Retinal pigment epithelial cell (primary cell): ENCODE measurements at places on chromosomes 6 and 20.

DNA sequence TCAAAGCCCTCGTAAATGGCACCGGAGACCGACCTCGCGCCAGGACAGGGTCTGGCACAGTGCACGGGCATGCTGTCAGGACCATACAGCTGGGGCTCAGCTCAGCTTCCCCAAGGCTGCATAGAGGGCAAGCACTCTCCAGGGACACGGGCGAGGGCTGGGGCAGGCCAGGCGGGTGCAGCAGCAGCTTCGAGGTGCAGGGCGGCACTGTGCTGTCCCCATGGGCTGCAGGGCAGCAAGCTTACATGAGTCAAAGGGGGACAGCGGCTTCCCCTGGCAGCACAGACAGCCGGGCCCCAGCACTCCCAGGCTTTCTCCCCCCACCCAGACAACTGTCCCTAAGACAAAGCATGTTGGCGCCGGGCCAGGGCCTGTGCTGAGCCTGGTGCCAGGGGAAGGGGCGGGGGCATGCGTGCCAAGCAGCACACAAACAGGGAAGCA is 25.7 kb downstream of the PSMG4 start:
- no peak for DNase-seq

GRCh38 chr20:42435230-42435629 is 754.5 kb downstream of the PTPRT start:
- no peak for DNase-seq

DNA sequence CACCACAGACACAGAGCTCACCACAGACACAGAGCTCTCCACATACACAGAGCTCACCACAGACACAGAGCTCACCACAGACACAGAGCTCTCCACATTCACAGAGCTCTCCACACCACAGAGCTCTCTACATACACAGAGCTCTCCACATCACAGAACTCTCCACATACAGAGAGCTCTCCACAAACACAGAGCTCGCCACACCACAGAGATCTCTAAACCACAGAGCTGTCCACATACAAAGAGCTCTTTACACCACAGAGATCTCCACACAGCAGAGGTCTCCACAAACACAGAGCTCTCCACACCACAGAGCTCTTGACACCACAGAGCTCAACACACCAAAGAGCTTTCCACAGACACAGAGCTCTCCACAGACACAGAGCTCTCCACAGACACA is 55.8 kb downstream of the ERMARD start:
- no peak for DNase-seq

DNA sequence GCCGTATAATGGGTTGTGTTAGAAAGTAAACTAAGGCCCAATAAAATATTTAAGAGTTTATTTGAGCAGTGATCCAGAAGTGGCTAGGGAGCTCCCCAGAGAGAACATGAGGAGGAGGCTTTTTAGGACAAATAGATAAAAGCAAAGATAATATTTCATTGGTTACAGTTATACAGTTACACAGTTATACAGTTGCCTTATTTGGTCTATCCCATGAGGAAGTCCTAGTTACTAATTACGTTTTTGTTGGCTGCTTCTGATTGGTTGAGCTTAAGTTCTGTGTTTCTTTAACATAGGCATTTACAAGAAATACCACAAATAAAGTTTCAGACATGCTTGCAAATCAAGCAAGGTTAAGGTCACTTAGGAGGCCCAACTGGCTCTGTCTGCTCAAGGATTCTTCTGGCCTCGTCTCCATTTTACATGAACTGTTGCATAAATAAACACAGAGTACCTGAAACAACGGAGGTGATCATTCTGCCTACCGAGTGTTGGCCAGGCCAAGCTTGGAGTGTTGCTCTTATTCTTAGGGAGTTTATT is 7.0 kb downstream of the UBD start:
- DNase-seq, result peak; percentile 31

- no peak for DNase-seq
These were observed 37.6 kb upstream of the PTPRK start for GRCh38 chr6:128558021-128558420.

DNA sequence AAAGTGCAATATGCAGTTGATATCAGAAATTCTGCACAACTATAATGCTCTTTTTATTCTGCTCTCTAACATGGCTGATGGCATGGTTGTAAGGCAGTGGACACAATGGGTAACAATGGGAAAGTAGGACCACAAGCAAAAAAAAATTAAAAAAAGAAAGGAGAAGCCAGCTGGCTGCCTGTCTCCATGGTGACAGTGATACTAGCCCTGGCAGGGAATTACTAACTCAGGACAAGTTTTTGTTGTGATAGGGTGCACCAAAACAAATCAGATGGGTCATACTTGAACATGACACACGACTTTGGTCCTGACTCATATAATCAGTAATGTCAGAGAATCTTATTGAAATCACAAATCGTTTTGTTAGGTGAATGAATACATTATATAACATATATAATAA is 169.4 kb downstream of the TRDN start:
- no peak for DNase-seq

GRCh38 chr6:2158596-2159271 is 86.7 kb downstream of the GMDS start:
- DNase-seq, result no peak

GRCh38 chr6:56827908-56828649 is 126.8 kb upstream of the BEND6 start:
- DNase-seq, result no peak

DNA sequence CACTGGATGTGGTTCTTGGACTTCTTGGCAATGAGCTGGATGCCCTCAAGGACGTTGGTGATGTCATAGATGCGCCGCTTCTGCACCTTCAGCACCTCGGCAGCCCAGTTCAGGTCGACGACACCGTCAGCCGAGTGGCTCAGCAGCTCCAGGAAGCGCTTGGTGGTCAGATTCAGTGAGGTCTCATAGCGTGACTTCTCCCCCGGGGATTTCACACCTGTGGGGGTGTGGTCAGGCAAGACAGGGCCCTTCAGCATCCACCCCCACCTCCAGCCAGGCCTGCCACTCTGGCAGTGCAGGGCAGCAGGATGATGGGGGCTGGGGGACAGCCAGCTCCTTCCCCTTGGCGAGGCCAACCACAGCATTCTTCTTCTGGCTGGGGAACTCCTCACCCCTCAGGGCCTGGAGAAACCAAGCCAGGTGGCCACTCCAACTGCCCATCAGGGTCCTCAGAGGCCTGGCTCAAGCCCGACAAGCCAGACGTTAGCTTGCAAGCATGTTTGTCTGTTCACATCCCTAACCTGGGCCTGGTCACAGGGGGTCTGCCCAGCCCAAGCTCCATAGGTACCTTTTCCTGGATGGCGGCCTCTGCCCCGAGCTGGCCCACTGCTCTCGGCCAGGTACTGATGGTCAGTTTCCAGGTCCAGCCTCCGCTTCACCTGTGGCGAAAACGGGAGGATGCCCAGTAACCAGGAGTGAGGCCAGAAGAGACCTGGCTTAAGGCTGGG is 5.7 kb upstream of the NECAB3 start:
- DNase-seq, result no peak

DNA sequence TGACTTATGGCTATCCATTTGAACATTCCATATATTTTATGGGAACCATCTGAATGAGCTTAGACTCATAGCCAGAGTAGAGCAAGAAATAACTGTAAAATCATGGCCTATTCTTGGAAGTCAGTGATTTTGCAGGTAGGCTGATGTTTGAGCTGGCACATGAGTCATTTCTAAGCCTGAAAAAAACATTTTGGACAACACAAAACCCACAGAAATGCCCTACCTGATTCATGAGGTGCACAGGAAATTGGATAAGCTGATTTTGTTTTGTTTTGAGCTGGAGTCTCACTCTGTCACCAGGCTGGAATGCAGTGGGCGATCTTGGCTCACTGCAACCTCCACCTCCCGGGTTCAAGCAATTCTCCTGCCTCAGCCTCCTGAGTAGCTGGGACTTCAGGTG is 443.0 kb downstream of the PKHD1 start:
- no peak for DNase-seq

- DNase-seq, result no peak
These were observed 31.4 kb downstream of the DTNBP1 start for GRCh38 chr6:15631432-15631831.

GRCh38 chr20:19341348-19342053 is 129.1 kb downstream of the SLC24A3 start:
- DNase-seq, result no peak
